Forelimb muscle (tissue), 1 donor: ENCODE measurements at places on chromosomes 4 and X.
A peak's percentile ranks its signal among the peaks of the same experiment; 100 is the strongest.

GRCh38 chr4:154916068-154916467 lies 135.0 kb downstream of the RBM46 start:
- no peak for DNase-seq

GRCh38 chr4:11438647-11439046 lies 10.0 kb upstream of the HS3ST1 start:
- DNase-seq: no peak

DNA sequence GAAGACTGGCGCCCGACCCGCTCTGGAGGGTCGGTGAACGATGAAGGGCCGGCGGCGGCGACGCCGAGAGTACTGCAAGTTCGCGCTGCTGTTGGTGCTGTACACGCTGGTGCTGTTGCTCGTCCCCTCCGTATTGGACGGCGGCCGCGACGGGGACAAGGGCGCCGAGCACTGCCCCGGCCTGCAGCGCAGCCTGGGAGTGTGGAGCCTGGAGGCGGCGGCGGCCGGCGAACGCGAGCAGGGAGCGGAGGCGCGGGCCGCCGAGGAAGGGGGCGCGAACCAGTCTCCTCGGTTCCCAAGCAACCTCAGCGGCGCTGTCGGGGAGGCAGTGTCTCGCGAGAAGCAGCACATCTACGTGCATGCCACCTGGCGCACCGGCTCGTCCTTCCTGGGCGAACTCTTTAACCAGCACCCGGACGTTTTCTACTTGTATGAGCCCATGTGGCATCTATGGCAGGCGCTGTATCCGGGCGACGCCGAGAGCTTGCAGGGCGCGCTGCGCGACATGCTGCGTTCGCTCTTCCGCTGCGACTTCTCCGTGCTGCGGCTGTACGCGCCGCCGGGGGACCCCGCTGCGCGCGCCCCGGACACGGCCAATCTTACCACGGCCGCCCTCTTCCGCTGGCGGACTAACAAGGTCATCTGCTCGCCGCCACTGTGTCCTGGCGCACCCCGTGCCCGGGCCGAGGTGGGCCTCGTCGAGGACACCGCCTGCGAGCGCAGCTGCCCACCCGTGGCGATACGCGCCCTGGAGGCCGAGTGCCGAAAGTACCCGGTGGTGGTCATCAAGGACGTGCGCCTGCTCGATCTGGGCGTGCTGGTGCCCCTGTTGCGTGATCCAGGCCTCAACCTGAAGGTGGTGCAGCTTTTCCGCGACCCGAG lies 568 bp downstream of the CHST7 start:
- no peak for DNase-seq

GRCh38 chrX:153881281-153881680 lies 4.7 kb downstream of the L1CAM start:
- DNase-seq: no peak

- no peak for DNase-seq
Measured at GRCh38 chr4:32261196-32261595, 1541.0 kb downstream of the PCDH7 start.

- DNase-seq: no peak
Measured at GRCh38 chrX:124605511-124605910, 259.1 kb downstream of the SH2D1A start.

DNA sequence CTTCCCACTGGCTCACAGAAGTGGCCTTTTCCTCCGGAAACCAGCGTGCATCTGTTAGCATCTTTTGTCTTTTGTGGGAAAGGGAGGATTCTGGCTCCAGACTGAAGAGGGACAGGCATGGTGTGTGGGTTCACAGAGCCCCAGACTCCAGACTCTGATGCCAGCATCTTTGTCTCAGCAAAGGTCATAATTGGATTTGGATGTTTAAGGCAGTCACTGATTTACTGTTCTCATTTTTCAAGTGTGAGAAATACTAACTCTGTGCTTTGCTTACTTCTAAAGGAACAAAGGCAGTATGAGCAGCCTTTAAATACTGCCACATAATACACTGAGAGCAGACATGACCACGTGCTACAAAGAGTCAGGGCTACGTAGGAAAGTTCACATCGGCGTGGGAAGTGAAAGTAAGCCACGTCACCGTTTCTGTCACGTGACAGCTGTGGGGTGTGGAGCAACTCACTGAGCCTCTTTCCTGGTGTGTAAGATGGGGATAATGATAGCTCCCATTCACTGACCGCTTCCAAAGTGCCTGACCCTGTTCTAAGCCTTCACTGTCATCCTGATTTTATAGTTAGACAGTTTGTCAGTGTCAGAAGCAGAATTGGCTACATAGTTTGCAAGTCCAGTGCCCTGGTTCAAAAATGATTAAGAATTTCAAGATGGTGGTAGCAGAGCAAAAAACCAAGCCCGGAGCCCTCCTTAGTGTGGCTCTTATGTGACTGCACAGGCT lies 24.8 kb upstream of the TMSB4X start:
- peak; percentile 73 for DNase-seq

- no peak for DNase-seq
Measured at GRCh38 chr4:92606227-92606626, 302.5 kb downstream of the GRID2 start.

DNA sequence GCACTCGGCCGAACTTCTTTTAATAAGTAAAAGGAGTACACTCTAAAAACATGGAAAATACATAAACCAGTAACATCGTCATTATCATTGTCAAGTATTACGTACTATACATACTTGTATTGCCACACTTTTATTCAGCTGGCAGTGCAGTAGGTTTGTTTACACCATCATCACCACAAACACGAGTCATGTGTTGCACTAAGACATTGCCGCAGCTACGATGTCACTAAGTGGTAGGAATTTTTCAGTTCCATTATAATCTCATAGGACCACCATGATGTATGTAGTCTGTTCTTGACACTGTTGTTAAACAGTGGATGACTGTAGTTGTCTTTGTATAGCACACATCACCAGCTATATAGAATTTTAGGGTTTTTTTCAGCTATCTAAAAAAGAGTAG lies 48.0 kb upstream of the TMEM131L start:
- no peak for DNase-seq

- DNase-seq: no peak
Measured at GRCh38 chr4:82057990-82058544, 315.7 kb downstream of the HNRNPD start.
